ENCODE measurements at places on chromosomes 6 and 20.

GRCh38 chr6:159609652-159610178 is 83.3 kb downstream of the SOD2 start:
- no peak for DNase-seq

GRCh38 chr6:34239893-34240292 is 3.2 kb downstream of the HMGA1 start:
- no peak for DNase-seq

DNA sequence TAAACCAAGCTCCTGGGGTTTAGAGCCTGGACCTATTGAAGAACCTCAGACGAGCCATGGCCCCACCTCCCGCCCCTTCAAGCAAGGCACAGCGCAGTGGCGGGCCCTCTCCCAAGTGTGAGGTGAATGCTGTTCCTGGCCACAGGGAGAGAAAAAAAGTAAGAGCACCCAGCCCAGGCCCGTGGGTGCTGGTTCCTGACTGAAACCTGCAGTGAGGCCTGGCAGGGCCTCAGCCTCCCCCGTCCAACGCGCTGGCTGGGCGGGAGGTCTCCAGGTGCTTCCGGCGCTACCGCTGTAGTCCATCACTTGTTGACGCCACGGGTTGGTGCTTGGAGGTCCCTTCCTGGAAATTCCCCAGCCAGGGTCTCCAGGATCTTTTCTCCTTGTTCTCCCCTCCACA is 5.5 kb upstream of the FAM83C start:
- no peak for DNase-seq

- DNase-seq, result no peak
Measured at GRCh38 chr6:70277470-70277869, 25.4 kb downstream of the COL9A1 start.

- no peak for DNase-seq
Measured at GRCh38 chr6:136508725-136509392, 41.4 kb downstream of the MAP7 start.

- no peak for DNase-seq
Measured at GRCh38 chr6:20393297-20393696, 8.4 kb upstream of the E2F3 start.

GRCh38 chr6:138526822-138527235 is 27.5 kb upstream of the NHSL1 start:
- DNase-seq, result no peak

GRCh38 chr6:11596640-11597237 is 59.2 kb downstream of the TMEM170B start:
- no peak for DNase-seq

GRCh38 chr20:42864116-42864515 is 325.6 kb downstream of the PTPRT start:
- no peak for DNase-seq

DNA sequence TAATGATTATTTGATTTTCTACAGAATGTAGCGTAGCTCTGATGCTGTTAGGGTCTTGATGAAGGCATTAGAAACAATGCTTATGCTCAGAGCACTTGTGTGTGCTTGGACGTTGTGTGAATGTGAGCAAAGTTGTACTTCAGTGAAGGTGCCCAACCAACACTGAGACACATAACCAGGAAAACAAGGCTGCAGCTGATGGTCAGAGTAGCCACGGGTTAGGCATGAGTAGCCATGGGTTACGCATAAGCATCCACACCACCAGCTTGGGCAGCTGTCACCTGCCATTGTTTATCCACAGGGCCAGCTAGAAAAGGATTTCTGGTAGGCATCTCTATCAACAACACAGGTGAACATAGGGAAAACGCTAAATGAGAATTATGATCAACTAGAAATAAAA is 326.6 kb downstream of the NRN1 start:
- no peak for DNase-seq

- no peak for DNase-seq
Measured at GRCh38 chr6:106090001-106090400, 3.9 kb downstream of the PRDM1 start.

GRCh38 chr20:31853481-31853880 is 8.1 kb upstream of the FOXS1 start:
- no peak for DNase-seq

All from hematopoietic multipotent progenitor cell (in vitro differentiated cells).